ENCODE measurements at places on chromosomes 2 and 18.

DNA sequence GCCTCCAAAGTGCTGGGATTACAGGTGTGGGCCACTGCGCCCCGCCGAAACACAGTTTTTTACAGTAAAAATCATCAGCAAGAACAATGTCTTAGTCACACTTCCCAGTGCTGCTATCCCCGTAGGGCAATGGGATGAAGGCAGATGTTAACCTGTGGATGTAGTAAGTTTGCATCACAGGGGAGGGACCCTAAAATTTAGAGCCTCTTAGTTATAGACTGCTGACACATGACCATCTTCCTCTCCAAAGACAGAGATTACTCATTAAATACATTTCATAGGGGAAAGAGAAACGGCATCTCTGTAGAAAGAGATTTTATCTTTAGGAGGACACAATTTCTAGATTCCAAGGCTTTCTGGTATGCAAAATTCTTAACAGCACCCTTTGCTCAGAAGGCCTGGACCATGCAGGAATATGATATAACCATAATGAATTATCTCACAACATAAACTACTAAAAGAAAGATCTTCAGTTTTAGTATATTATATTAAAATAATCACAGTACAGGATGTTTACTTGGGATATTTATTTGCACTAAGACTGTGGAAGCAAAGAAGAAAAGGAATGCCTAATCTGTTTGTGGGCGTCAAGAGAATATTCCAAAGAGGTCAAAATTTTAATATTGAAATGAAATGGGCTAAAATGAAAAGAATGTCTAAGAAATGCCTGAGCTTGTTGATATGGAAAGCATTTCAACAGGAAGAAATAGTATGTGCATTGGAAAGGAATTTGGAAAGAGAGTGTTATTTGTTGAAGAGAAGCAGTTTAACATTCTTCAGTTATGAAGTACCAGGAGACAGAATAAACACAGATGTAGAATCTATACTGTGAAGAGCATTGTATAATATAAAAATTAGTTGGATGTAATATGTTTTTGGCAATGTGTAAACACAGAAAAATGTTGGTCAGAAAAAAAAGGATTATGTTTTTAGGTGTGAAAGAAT lies 1228.3 kb upstream of the CHAC2 start:
- DNase-seq: no peak
- no peak overlapping the region for H3K4me3 ChIP-seq
- no peak overlapping the region for H3K27ac ChIP-seq
- H3K27me3 ChIP-seq: no peaks in the 10 kb centered on the region
- H3K36me3 ChIP-seq: no peaks in the 10 kb centered on the region
- H3K4me1 ChIP-seq: no peaks in the 10 kb centered on the region

DNA sequence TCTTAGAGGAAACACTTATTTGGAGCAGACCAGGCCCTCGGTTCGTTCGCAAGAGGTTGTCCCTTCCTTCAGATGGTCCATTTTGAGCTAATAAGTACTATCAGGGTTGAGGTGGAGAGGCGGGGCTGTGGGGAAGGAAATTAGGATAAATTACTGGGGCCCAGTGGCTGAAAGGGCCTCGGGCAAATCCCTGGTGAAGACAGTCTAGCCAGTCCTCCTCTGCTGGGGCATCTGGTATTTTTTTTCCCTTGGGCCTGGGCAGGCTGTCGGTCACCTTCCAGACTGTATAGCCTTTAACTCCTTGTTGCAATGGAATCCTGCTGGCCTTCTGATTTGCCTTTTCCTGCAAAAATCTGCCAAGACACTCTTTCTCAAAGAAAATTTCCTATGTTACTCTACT lies 1.7 kb upstream of the MYO3B start:
- no peak overlapping the region for H3K27ac ChIP-seq
- H3K4me1 ChIP-seq: no peaks in the 10 kb centered on the region

DNA sequence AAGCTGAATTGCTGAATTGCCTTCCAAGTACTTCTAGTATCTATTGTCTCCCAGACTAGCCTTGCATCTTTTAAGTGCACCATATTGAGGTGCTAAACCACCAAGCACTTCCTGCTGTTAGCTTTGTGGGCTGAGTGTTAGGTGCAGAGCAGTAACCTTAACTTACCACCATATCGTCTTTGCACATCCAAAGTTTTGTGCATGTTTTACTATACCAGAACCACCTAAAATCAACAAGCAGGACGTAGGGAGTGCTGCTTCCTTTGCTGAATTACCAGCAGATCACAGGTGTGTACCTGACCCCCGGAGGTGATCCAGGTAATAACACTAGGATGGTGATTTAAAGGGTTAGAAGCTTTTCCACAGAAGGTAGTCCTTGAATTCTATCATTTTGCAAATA lies 359.9 kb upstream of the HNRNPA3 start:
- peak; percentile 4 for DNase-seq
- no peaks in the 10 kb centered on the region for H3K36me3 ChIP-seq
- H3K4me1 ChIP-seq: peaks cover 3% of the 10 kb centered on the region
- H3K27ac ChIP-seq: no peak overlapping the region

GRCh38 chr2:67259556-67260342 lies 137.4 kb upstream of the ETAA1 start:
- no peak for DNase-seq
- no peaks in the 10 kb centered on the region for H3K36me3 ChIP-seq
- no peaks in the 10 kb centered on the region for H3K4me1 ChIP-seq
- H3K4me3 ChIP-seq: no peak overlapping the region
- no peaks in the 10 kb centered on the region for H3K27me3 ChIP-seq

GRCh38 chr2:136809998-136810397 lies 44.7 kb downstream of the THSD7B start:
- no peaks in the 10 kb centered on the region for H3K4me1 ChIP-seq
- H3K4me3 ChIP-seq: no peak overlapping the region
- H3K27me3 ChIP-seq: no peaks in the 10 kb centered on the region
- no peaks in the 10 kb centered on the region for H3K36me3 ChIP-seq
- DNase-seq: no peak
- no peak overlapping the region for H3K27ac ChIP-seq

GRCh38 chr2:41180387-41180786 lies 728.5 kb upstream of the SLC8A1 start:
- no peaks in the 10 kb centered on the region for H3K36me3 ChIP-seq
- H3K4me3 ChIP-seq: no peak overlapping the region
- H3K27me3 ChIP-seq: no peaks in the 10 kb centered on the region
- H3K4me1 ChIP-seq: no peaks in the 10 kb centered on the region

- H3K4me3 ChIP-seq: no peak overlapping the region
- no peaks in the 10 kb centered on the region for H3K36me3 ChIP-seq
- no peaks in the 10 kb centered on the region for H3K4me1 ChIP-seq
- no peaks in the 10 kb centered on the region for H3K27me3 ChIP-seq
Measured at GRCh38 chr18:42305869-42306593, 351.0 kb downstream of the PIK3C3 start.

DNA sequence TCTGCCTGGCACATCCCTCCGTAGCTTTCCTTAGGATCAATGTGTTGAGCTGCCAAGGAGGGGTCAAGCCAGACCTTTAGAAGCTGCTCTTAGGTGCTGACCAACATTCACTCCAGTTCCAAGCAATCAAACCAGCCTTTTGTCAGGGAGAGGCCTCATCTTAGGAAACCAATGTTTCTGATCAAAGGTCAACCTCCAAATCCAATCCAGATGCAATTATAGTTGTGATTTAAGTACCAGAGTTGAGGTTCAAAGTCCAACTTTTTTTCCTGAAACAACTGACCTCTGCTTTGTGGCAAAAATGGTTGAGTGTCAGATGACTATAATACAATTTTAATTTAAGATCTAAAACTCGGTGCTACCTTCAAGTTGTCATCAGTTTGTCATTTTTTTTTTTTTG lies 303.4 kb downstream of the ALK start:
- H3K36me3 ChIP-seq: no peaks in the 10 kb centered on the region
- H3K27me3 ChIP-seq: no peaks in the 10 kb centered on the region

- H3K4me1 ChIP-seq: peaks cover 11% of the 10 kb centered on the region
- no peak for DNase-seq
- H3K4me3 ChIP-seq: no peak overlapping the region
- no peak overlapping the region for H3K27ac ChIP-seq
- H3K27me3 ChIP-seq: no peaks in the 10 kb centered on the region
Measured at GRCh38 chr2:177164131-177164530, 48.5 kb upstream of the HNRNPA3 start.

GRCh38 chr2:119478188-119478977 lies 45.9 kb downstream of the SCTR start:
- H3K4me3 ChIP-seq: no peak overlapping the region
- DNase-seq: no peak
- no peak overlapping the region for H3K27ac ChIP-seq
- H3K27me3 ChIP-seq: no peaks in the 10 kb centered on the region

DNA sequence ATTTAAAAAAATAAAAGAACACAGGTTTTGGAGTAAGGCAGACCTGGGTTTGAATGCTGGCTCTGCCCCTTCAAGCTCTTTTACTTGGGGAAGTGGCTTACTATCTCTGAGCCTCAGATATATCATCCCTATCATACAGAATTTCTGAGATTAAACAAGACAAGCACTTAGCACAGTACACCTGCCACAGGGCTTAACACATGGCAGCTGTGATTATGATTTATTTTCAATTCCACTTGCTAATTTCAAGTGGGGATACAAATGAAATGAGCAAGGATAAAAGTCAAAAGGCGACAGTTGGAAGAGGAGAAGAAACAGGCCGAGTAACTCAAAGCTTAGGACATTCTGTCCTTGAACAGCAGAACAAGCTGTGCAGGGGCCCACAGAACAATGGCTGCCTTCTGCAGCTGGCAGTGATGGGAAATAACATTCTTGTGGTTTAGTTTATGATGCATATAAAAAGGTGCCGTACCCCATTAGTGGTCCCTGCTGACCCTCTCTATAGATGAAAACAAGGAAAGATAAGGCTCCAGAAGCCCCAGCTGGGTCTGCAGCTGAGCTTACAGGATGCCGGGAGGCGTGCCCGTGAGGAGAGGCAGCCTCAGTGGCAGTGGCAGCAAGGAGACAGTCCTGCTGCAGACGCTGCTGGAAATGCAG lies 45.3 kb downstream of the KIF3C start:
- H3K27me3 ChIP-seq: no peaks in the 10 kb centered on the region
- H3K4me3 ChIP-seq: no peak overlapping the region
- DNase-seq: no peak
- H3K4me1 ChIP-seq: no peaks in the 10 kb centered on the region

DNA sequence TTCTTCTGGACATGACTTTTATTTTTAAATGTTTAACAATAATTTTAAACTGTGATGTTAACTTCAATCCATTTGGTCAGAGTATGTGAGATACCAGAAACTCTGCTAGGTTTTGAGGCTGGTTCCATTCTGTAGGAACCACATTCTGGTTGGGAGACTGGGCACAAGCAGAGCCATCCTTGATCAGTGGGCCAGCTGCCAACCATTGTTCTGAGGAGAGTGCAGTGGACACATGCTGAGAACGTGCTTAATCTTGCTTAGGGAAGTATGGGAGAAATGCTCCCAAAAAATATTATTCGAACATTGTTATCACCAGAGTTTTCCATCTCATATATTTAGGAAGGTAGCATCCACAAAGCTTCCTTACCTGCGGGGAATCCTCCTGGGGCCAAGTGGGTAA lies 155.8 kb downstream of the RTN4 start:
- H3K27ac ChIP-seq: no peak overlapping the region
- H3K27me3 ChIP-seq: no peaks in the 10 kb centered on the region
- H3K36me3 ChIP-seq: no peaks in the 10 kb centered on the region

GRCh38 chr2:203201426-203201825 lies 37.4 kb upstream of the CYP20A1 start:
- no peak overlapping the region for H3K4me3 ChIP-seq
- no peak overlapping the region for H3K27ac ChIP-seq
- H3K4me1 ChIP-seq: no peaks in the 10 kb centered on the region
- H3K27me3 ChIP-seq: no peaks in the 10 kb centered on the region

DNA sequence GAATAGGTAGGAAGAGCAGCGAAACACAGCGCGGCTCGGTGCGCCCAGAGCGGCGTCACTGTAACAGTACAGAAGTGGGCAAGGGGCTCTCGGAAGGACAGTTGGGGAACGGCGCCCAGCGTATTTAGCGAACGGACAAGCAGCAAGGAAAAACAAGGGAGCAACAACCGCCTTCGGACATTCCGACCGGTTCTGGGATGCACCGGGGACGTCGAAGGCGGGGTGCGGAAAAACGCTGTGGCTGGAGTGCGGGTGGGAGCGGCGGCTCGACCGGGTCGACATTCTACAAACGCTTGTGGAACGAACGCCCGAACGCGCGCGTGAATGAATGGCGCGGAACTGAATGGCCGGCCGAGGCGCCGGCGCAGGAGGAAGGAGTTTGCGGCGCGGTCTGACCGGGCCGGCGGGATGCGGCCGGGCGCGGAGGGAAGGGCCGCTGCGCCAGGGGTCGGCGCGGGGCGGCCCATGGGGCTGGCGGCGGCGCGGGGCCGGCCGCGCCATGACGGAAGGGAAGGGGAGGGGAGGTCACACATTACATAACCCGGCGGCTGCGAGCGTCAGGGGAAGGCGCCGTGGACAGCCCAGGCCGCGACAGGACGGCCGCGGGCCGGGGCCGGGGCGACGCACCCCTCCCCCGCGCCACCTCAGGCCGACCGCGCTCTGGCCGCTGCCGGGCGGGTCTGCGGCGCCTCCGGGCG lies 605 bp downstream of the REV1 start:
- peak overlapping the region; percentile 71 for H3K4me3 ChIP-seq
- H3K27ac ChIP-seq: peak overlapping the region; percentile 83
- H3K36me3 ChIP-seq: no peaks in the 10 kb centered on the region
- peaks cover 3% of the 10 kb centered on the region for H3K4me1 ChIP-seq

DNA sequence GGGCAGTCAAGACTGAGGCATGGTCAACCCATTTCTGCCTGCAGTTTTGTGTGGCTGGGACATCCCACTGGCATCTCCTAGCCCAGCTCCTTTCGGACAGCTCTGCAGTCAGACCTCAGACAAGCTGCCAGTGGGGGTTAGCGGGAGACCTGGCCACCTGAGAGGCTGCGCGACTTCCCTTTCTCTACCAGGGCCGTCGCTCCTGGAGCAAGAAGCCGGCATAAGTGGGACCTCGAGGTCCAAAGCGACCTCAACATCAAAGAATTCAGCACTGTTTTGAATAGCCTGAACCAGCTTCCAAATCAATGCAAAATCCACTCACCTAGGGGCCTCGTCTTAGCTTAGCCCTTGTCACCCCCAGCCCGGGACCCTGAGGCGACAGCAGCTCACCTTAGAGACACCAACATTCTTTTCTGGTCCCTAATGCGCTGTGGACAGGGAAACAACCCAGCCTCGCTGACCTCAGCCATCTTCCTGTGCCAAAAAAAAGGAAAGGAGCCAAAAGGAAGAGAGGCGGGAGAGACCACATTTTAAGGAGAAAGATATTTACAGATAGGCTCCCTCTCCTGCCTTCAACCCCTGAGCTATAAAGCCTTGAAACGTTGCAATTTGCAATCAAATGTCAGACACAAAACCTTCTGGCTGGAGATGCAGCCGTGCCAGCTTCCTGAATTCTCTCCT lies 81.2 kb downstream of the GFPT1 start:
- no peaks in the 10 kb centered on the region for H3K36me3 ChIP-seq
- DNase-seq: no peak
- H3K4me1 ChIP-seq: peaks cover 18% of the 10 kb centered on the region
- H3K4me3 ChIP-seq: peak overlapping the region; percentile 56
- H3K27ac ChIP-seq: no peak overlapping the region

GRCh38 chr2:176157499-176158185 lies 535 bp downstream of the HOXD3 start:
- H3K4me3 ChIP-seq: no peak overlapping the region
- no peaks in the 10 kb centered on the region for H3K36me3 ChIP-seq
- no peak overlapping the region for H3K27ac ChIP-seq
- H3K27me3 ChIP-seq: peaks cover 67% of the 10 kb centered on the region
